ENCODE measurements at places on chromosomes 11 and 22.

- DNase-seq = no peak
Measured at GRCh38 chr11:94028436-94028835, 7.3 kb downstream of the HEPHL1 start.

DNA sequence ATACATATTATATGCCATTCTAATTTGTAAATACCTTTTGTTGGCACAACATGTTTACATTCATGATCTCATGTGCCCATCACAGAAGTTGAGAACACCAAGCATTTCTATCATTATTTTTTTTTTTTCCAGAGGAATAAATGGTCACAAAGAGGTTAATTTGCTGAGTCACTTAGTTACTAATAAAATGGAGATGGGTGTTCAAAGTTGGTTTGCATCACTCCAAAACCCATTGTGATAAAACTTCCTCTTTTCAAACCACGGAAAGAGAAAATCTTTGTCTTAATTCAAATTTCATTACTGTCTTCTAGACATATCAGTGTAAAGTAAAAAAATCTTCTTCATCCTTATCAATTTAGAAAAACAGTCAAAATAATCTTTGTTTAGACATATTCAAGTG lies 636.8 kb upstream of the CCDC179 start:
- no peak for DNase-seq

DNA sequence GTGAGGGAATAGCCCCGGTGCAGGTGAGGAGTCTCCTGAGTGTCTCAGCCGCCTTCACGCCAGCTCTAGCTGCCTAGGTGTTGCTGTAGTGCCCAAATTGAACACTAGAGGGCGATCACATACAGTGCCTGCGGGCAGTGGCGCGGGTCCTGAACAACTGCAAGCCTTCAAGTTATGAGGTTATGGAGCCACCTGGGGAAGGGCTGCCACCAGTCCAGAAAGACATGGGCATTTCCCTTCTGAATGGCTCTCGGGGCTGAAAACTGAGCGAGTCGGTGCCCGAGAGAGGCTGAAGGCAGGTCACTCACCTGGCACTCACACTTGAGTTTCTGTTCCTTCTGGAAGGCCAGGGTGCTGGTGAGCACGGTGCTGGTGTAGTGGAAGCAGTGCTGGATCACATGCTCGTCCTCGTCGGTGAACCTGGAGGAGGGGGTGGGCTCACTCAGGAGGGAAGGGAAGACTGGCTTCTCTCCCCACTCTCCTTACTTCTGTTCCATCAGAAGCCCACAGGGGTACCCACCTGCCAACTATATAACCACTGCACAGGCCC lies 88.4 kb downstream of the PDE2A start:
- peak; percentile 44 for DNase-seq

- DNase-seq = no peak
Measured at GRCh38 chr11:101348786-101349185, 219.2 kb upstream of the PGR start.

- DNase-seq = no peak
Measured at GRCh38 chr11:11970556-11970955, 37.9 kb downstream of the DKK3 start.

- no peak for DNase-seq
Measured at GRCh38 chr11:11884774-11885481, 43.2 kb downstream of the USP47 start.

DNA sequence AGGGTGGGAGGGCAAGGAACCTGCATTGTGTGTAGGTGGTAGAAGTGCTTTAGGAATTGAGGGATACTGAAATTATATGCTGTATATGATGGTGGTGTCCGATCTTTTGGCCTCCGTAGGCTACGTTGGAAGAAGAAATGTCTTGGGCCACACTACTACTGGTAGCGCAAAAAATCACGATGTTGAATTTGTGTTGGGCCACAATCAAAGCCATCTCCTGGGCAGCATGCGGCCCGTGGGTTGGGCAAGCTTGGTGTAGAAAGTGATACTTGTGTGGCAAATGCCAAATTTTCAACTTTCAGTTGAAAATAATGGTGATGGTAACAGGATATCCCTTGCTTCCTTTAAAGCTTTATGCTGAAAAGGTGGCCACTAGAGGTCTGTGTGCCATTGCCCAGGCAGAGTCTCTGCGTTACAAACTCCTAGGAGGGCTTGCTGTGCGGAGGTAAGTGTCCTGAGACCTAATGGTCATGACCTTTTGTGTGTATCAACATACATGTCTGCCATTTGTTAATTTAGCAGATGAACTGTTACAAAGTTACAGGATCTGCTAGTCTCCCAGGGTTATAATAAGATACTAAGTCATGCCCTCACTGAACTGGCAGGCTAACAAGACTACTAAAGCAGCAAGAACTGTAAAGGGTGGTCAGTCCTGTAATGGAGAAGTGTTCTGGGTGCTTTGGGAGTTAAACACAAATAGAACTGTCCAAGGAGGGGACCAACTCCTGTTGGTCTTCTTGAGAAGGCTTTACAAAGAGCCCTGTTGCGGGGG lies 2.9 kb downstream of the RPS3 start:
- DNase-seq = no peak

All from stimulated activated CD4-positive, alpha-beta T cell treated with anti-CD3 and anti-CD28 coated beads, Interleukin-4, amount 100 ng/mL, for 4 hours (primary cell).